HuH-7.5 (cell line): ENCODE measurements at places on chromosomes 11 and 22.

- no peak for DNase-seq
Measured at GRCh38 chr11:83572581-83573496, 286.7 kb upstream of the CCDC90B start.

GRCh38 chr11:102724904-102725500 lies at the start of gene MMP8:
Gene MMP8, minus strand, starts transcription at chr11:102724954. Its CDS starts 99 bp downstream, at chr11:102724855.
- DNase-seq, result no peak

GRCh38 chr11:102276783-102277182 lies 40.5 kb upstream of the BIRC3 start:
- no peak for DNase-seq

DNA sequence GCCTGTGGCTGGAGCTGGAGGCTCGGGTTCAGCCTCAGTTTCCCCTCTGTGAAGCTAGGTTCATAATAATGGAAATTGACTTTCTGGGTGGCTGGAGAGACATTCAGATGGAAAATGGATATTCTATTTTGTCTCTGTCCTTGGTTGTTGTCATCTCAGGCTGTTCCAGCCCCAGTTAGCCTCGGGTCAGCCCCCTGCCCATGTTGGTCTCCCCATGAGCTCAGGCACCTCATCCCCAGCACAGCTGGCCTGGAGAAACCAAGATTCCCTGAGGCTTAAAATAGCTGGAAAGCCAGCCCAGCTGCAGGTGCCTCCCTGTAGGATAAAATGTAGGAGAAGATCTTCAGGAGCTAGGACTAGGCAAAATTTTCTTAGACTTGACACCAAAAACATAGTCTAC lies 129.5 kb downstream of the MED15 start:
- DNase-seq, result no peak

DNA sequence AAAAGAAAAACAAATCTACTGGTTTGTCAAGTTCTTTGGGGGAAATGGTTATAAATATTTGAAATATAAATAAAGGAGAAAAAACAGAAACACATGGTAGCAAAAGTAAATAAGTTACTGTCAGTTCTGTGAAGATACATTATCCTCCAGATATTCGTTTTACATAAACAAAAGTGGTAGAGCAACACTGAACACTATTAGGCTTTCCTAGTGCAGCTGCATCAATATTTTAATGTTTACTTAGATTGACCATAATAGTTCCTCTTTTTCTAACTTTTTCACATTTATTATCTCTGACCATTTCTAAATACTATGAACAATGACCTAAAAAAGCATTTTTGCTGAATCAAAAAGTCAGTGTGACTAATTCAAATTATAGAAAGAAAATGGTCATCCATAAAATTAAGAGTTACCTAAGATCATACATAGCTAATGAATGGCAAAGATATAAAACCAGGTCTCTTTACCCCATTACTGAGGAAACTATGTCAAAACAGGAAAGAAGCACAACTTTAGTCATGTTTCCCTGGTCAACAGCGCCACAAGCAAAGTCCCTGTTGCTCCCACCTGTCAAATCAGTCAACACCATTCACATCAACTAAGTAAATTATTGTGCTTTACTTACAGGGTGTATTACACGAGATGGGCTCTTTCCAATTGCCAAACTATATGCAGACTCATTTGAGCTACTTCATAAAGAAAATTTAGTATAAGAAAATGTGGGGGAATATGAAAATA lies 38.5 kb downstream of the SBF2 start:
- DNase-seq, result no peak

GRCh38 chr22:22558071-22558971 lies 744 bp downstream of the PRAME start:
- DNase-seq, result no peak

GRCh38 chr11:32775908-32776307 lies 18.6 kb downstream of the CCDC73 start:
- DNase-seq, result no peak

DNA sequence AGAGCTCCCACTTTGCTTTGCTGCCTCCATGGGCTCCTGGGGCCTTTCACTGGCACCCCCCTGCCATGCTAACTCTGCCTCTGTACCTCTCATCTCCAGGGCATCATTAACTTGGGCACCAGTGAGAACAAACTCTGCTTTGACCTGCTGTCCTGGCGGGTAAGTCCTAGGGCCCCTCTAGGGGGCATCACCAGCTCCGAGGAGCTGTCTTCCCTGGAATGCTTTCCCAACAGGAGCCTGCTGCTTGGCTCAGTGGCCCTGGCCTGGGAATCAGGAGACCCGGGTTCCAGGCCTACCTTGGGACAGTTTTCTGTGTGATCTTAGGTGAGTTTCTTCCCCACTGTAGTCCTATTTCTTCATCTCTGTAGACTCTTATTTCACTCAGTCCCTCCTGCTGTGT lies 5.1 kb downstream of the ACCS start:
- DNase-seq, result no peak

DNA sequence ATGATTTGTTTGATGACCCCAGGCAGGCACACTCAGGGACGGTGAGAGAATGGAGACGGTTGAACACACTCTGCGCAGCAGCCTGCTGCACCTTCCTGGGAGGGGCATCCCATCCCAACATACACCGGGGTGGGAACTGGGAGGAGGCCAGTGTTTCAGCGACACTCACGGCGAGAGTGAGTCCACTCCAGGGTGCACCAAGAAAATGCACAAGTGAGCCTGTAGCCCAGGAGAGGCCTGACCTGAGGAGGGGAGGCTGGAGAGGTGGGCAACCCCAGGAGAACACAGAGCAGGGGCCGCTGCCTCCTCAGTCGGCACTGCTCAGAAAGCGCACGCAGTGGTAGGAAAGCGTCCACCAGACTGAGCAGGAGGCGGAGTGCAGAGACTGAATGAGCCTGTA lies 54.5 kb downstream of the IGF2 start:
- DNase-seq, result no peak
